Right cardiac atrium (tissue), 5 donors: ENCODE measurements at places on chromosomes 2 and 18. TPM values are rescaled to one million over a fixed set of nuclear protein-coding genes. Genes with fewer than 3 reads are reported as not detected.

Gene MAP3K19
- total RNA-seq, result not detected

Gene TDRD15
- not detected for total RNA-seq

Gene ACSL3
- total RNA-seq, result 37.1 TPM

Gene CDCA7
- 0.31 TPM for total RNA-seq

DNA sequence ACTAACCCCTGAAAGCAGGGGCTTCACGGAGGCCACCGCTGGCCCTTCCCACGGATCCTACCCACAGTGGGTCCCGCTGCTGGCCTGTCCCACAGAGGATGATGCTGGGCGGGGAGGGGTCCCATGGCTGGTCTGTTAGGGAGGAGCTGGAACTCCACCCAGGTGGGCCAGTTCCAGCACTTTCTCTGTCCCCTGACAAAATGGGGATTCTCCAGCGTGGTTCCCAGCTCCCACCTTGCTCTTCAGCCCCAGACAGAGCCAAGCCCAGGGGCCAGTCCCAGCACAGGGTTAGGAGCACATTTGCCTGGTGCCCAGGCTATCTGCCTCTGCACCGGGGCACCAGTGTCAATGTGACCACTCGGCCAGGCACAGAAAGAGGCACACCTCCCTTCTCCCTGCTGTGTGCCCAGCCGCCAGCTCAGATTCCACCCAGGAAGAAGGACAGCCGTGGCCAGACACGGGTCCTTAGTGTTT is 50.0 kb downstream of the ANKMY1 start:
- no peak for DNase-seq

DNA sequence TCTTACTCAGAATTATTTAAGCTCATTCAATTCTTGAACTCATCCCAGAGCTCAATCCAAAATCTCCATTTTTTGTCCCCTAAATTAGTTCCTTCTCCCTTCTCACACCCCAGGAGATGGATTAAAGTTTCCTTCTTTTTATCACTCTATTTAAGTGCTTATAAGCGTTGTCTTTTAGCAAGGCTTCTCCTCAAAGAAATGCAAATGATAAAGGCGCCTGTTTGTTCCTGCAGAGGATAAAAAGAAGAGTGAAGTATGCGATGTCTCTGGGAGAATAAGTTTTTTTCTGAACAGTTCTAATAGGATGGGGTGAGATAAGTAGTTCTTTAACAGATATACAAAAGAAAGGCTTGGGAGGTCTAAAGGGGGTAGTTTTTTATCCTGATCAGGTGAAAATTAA is 303.3 kb downstream of the CNTNAP5 start:
- DNase-seq, result no peak

DNA sequence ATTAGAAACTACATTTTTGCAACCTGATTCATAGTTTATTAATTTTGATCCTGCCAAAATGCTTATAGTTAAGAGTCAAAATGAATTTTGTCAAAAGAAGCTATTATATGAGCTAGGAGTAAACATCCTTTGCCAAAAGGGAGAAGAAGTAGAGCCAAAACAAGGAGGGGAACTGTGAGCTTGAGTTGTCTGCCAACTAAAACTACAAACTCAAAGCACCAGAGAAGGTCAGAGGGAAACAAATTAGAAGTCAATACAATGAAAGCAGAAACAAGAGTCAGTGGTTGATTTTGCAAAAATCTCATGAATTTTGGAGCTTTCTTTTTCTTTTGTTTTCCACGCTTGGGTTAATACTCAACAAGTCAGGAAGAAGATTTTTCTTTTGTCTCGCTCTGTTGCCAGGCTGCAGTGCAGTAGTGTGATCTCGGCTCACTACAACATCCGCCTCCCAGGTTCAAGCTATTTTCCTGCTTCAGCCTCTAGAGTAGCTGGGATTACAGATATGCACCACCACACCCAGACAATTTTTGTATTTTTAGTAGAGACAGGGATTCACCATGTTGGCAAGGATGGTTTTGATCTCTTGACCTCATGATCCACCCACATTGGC is 508.5 kb downstream of the RIT2 start:
- DNase-seq, result no peak

GRCh38 chr2:181250691-181251090 is 206.5 kb upstream of the ITGA4 start:
- DNase-seq, result no peak

DNA sequence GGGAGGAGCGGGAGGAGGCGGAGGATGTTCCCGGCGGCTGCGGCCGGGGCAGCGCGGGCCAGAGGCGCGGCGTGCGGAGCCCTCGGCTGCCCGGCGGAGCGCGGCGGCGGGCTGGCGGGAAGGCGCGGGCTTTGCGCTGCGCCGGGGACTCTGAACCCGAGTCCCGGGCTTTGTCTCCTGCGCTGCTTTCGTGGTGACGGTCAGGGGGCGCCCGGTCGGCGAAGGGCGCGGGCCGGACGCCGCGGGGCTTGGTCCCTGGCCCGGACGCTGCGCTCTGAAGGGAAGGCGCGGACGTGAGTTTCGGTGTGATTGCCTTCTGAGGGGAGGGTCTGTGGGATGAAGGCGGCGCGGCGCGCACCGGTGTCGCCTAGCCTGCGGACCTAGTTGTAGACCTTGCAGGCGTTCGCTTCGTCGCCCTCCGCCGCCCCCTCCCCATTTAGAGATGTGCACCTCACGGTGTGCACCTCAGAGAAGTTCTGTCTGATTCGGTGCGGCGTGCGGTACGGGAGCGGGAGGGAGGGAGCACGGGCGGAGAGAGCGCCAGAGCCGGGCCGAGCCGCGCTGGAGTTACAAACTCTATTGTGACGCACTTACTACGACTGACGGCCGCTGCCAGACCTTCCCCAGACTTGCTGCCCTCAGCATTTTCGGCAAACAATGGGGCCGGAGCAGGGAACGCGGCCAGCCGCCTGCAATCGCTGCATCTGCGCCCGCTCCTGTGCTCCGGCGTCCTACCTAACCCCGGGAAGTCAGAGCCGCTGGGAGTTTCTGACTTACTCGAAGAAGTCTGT is 2.1 kb downstream of the BCL2L11 start:
- peak; percentile 95 for DNase-seq

DNA sequence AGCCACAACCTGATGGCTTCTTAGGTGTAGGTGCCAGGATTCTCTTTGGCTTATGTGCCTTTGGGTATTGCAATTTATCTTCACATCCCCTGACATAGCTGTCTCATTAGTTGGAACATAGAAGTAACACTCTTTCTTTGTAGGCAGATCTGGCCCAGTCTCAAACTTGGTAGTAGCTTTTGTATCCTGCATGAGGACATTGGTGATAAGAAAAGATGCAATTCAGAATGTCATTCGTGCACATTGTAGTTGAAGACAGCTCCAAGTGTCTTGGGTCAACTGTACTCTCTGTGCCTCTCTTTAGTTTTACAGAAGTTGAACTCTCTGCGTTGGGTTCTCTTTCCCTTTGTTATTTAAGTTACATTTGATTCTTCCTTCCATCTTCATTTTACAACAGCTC is 69.6 kb upstream of the BCL11A start:
- no peak for DNase-seq

DNA sequence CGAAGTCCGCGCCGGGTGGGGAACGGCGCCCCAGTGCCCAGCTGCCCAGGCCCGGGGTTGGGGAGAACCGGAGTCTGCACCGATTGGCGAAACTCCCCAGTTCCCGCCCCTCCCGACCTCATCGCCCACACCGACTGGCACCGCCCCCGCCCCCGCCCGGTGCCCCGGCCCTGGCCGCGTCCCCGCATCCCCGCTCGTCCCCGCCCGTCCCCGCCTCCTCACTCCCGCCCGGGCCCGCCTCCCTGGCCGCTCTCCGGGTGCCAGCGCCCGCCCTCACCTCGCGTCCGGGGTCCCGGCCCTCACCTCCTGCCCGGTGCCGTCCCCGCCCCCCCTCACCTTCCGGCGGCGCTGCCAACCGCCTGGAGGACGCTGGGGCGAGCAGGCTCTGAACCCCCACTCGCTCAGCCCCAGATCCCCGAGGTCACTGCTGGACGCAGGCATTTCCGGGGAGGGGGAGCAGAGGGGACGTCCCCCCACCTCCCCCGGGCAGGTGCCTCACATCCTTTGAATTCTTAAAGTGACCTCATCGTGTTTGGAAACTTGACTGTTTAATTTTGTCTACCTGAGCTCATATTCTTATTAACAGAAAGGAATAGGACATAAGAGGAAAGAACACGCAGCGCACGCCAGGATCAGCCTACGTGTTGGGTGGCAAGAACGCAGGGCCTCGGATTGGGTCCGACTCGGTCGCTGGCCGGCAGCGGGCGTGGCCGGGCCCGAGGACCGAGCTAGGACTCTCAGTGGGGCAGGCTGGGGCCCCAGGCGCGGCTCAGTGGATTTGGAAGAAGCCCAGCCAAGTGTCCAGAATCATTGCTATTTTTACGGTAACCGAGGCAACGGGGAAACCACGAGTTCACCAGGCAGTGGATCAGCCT is at the start of gene FAM110C:
Gene FAM110C, minus strand, starts transcription at position 35 of the 875 bp plus-strand sequence. CDS start 120 bp downstream, outside the sequence.
- DNase-seq, result peak; percentile 64

- no peak for DNase-seq
Observed at GRCh38 chr18:8749492-8749891, 44.1 kb downstream of the MTCL1 start.

DNA sequence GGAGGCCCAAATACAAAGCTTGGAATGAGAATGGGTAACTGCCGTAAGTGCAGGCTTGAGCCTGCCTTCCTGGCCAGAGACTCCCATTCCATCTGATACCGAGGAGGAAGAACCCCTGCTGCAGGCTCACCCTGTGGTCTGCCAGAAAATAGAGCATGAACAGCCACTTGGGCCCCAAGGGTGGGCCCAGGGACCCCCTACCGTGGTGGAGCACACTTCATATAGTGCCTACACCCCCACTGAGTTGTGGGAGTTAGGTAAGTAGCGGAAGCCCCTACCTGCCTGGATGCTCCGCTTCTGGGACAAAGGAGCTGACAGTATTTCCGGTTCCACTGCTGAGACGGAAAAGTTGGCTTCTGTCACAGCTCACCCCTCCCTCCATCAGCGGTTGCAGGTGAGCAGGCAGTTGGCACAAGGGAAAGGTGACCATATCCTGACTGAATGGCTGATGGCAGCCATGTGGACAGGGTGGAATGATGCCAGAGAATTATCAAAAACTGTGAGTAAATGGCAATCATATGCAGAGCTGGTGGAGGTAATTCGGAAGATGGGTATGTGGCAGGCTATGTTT is 11.5 kb upstream of the C2orf42 start:
- DNase-seq, result no peak

- no peak for DNase-seq
Observed at GRCh38 chr2:134866498-134867099, 28.2 kb downstream of the ACMSD start.

DNA sequence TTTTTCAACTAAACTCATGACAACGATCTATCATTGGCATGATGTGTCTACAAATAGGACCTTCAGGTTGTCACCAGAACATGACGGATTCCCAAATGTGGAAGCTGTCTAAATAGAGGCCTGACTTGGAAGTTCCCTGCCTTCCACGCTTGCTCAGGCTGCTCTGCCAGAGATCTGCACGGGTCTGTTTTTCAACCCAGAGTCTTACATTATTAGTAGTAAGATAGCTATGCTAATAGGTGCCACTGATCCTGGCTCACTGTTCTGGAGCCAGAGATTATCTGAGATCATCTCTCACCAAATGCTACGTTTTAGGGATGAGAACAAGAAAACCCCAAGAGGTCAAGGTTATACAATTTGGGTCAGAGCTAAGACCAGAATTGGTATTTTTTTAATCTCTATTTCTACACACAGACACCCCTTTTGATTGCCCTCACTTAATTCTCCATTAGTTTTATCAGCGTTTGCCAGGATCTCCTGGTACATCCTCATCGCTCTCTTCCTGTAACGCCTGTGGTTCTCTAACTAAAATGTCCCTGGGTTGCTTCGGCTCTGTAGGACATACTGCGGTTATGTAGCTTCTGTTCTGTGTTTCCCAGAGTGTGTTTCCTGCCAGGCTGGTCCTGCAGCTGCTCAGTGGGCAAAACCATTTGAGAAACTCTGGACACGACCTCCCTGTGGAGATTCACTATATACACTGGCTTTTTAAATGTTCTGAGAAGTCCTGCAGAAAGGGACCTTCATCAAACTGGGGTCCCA is 5.7 kb downstream of the CDC42EP3 start:
- no peak for DNase-seq

GRCh38 chr2:122960759-122961641 is 1064.1 kb upstream of the CNTNAP5 start:
- DNase-seq, result no peak
